Vagina (tissue), 2 donors: ENCODE measurements at places on chromosomes 3 and 15.

DNA sequence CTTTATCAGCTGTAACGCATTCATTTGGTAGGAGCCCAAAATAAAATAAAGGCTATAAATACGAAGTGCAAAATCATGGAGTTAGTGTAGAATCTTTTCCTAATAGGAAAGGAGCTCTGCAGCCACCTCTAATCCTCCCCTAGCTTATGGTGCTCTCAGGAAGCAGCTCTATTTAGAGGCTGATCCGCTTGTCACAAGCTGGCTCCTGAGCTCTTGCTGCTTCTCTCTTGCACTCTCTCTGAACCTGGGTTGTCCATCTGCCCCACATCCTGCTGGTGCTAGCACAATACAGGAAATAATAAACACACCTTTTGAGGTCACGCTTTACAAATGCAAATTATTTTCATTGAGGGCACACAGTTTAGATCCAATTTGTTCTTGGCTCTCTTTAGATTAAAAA, 37.3 kb upstream of the BFSP2 start:
- peak; percentile 34 for DNase-seq

- no peak for DNase-seq
Measured at GRCh38 chr3:95751509-95751908, 1062.9 kb upstream of the EPHA6 start.

- no peak for DNase-seq
Measured at GRCh38 chr3:113532698-113533533, 561 bp downstream of the SIDT1 start.

DNA sequence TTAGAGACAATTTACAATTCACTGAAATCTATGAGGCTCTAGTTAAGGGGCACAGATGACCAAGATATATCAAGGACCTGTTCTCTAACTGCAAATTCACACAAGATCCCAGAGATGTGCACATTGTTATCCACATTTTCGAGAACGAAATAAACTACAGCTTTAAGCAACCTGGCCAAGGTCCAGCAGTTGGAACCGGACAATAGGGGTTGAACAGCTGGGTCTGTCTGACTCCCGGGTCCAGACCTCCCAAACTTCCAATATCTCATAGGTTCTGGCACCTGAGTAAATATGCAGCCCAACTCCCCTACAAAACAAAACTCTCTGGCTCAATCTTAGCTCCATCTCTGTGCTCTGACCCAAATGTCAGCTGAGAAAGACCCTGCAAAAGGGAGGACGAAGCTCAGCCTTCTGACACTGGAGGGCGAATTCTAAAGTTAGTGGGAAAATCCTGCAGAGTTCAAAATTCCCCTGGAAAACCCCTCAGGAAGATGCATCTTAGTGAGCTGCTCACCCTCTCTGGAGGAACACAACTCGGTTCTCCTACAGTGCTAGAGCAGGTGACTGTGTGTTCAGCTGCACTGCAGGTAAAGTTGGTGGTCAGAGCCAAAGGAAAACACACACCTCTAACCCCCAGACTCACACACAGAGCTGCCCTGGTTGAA, 14.2 kb upstream of the SPATA12 start:
- no peak for DNase-seq

GRCh38 chr3:179701176-179701827, 48.5 kb downstream of the USP13 start:
- DNase-seq = no peak

- DNase-seq = no peak
Measured at GRCh38 chr15:89308236-89308635, 26.4 kb downstream of the POLG start.

- DNase-seq = no peak
Measured at GRCh38 chr3:116188231-116188785, 257.0 kb downstream of the LSAMP start.

DNA sequence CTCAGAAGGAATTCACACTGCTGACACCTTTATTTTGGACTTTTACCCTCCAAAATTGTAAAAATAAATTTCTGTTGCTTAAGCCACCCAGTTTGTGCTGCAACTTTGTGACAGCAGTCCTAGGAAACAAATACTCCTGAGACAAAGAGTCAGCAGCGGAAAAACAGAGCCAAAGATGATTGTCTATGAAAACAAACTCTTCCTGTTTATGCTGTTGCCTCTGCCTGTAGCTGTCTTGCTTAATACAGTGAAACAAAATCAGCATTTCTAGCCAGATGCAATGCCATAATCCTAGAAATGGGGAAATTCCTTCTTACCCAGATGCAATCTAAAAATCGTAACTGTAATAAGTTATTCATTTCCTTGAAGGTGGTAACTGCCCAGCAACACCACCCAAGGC, 387.5 kb upstream of the ATP11B start:
- DNase-seq = no peak

- no peak for DNase-seq
Measured at GRCh38 chr15:78308422-78309032, 9.1 kb upstream of the SKIC8 start.
